Stimulated activated CD8-positive, alpha-beta memory T cell treated with anti-CD3 and anti-CD28 coated beads, Interleukin-4, amount 100 ng/mL, for 24 hours (primary cell): ENCODE measurements at places on chromosomes 3 and 15.

DNA sequence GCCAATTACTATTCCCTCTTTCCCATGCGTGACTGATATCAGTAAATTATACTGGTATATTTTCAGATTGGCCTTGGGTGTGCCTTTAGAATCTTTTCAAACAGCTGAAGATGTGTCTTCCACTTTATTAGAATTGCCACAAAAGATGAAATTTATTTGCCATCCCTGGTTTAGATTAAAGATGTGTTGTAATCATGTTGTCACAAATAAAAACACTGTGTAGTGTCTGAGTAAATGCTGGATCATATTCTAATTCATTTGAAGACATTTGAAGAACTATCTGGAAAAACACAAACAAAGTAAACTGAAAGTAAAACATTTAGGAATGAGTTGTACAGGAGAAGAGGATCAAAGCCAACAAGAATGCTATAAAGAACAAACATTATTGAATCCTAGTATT lies 339.7 kb upstream of the COL8A1 start:
- no peak for DNase-seq

- no peak for DNase-seq
Measured at GRCh38 chr3:121998030-121998580, 23.9 kb downstream of the ILDR1 start.

GRCh38 chr15:52352086-52352485 lies 56.5 kb upstream of the MYO5C start:
- no peak for DNase-seq

DNA sequence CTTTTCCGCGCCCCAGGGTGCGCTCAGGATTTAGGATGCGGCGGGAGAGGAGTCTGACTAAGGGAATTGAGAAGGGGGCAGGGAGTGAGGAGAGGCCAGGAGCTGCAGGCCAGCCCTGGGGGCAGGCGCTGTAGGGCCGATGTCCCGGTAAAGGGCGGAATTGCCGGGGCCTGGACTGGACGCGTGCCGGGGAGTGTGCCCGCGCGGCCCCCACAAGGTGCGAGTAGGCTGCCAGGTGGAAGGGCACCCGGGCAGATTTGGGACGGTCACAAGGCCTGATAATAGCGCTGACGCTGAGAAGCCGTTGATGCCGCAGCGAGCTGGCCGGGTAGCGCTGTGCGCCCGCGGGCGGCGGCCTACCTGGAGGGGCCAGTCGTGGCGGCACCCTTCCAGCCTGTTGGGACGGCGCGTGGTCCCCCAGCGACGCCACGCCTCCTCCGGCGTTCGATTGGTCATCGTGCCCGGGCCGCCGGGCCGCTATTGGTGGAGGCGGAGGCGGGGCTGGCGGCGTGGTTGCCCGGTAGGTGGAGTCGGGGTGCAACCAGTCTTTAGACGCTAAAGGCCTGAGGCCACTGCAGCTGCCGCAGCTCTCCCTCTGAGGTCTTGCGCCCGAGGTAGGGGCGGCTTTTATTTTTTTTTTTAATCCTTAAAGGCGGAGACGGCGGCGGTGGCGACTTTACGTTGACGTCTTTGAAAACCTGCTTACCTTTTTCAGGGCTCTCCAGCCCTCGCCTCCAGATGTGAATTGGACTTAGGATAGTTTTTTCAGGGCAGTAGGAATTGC lies 903 bp downstream of the SLC25A38 start:
- DNase-seq: peak; percentile 93

DNA sequence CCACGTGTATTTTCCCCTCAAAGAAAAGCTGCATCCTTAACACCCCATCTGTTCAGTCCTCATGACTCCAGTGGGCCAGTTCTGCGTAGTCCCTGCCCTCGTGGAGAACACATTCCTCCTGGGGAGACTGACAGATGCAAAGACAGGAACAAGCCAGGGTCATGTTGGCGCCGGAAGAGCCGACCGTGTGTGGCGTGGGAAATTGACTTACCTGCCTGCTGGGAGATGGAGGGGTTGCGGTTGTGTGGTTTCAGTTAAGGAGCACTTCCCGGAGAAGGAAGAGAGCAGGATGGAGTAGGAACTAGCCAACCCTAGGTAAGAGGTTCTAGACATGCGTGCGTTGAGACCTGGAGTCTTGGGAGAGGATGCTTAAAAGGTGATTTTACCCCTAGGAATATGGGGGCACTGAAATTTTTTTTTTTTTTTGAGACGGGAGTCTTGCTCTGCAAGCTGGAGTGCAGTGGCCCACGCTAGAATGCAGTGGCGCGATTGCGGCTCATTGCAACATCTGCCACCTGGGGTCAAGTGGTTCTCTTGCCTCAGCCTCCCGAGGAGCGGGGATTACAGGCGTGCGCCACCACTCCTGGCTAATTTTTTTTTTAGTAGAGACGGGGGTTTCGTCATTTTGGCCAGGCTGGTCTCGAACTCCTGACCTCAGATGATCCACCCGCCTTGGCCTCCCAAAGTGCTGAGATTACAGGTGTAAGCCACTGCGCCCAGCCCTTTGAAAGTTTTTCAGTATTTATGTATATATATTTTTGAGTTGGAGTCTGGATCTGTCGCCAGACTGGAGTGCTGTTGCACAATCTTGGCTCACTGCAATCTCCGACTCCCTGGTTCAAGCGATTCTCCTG lies 1.4 kb downstream of the VHL start:
- no peak for DNase-seq

- no peak for DNase-seq
Measured at GRCh38 chr3:116423374-116423773, 21.9 kb downstream of the LSAMP start.

GRCh38 chr3:143718463-143718862 lies 129.8 kb downstream of the SLC9A9 start:
- no peak for DNase-seq

- DNase-seq: no peak
Measured at GRCh38 chr15:63157891-63158431, 684 bp upstream of the RPS27L start.

GRCh38 chr3:52144034-52144795 lies 10.0 kb downstream of the POC1A start:
- DNase-seq: peak; percentile 78

- DNase-seq: no peak
Measured at GRCh38 chr15:57595011-57595866, 3.5 kb downstream of the MYZAP start.

- no peak for DNase-seq
Measured at GRCh38 chr3:14532691-14533456, 7.3 kb downstream of the GRIP2 start.

- DNase-seq: no peak
Measured at GRCh38 chr15:64389036-64389435, 1.4 kb downstream of the TRIP4 start.

- no peak for DNase-seq
Measured at GRCh38 chr3:80535286-80535685, 767.5 kb upstream of the ROBO1 start.

GRCh38 chr15:46080016-46080415 lies 445.2 kb downstream of the SQOR start:
- no peak for DNase-seq

GRCh38 chr15:65146438-65146837 lies 12.8 kb upstream of the PDCD7 start:
- DNase-seq: no peak

GRCh38 chr3:180680097-180680430 lies 775 bp upstream of the CCDC39 start:
- no peak for DNase-seq

DNA sequence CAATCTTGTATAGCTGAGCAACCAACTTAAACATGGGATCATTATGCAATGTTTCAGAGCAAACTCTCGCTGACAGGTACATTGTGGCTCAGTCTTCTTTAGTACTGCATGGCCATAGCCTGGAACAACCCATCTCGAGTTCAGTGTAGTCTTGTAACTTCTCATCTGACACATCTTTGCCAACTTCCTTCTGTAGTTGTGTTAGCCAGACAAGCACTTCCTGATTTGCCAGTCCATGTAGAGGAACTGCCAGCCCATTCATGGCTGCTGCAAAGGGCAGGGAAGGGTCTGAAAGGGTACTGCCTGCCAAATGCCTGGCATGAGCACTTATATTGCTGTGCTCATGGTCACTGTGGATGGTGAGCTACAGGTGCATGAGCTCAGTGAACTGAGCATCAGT lies 49.2 kb upstream of the CCDC54 start:
- no peak for DNase-seq

GRCh38 chr3:18238746-18239331 lies 186.3 kb downstream of the SATB1 start:
- no peak for DNase-seq

DNA sequence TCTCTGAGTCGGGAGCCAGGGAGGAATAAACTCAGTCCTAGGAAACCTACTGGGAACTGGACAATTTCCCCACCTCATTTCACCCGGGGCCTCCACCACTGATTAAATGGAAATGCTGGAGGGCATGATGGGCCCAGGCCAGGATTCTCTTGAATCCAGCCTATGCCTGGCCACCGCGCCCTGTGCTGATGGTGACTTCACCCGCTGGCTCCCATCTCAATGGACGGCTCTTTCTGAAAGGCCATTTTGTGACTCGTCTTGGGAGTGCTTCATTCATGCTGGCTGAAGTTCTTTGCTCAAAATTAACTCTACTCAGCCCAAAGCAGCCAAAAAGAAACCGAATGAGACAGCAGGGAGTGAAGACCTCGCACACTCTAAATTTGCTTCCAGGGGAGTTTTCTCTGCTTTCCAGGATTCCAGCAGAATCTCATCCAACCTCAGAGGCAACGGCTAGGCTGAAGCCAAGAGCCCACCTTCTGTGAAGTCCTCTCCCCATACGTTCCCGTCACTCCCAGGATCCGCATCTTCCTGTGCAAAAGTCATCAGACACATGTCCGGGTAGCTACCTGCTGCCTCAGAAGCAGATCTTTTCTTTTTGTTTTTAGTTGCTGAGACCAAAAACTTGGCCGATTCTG lies 266.0 kb upstream of the ICE2 start:
- DNase-seq: no peak

DNA sequence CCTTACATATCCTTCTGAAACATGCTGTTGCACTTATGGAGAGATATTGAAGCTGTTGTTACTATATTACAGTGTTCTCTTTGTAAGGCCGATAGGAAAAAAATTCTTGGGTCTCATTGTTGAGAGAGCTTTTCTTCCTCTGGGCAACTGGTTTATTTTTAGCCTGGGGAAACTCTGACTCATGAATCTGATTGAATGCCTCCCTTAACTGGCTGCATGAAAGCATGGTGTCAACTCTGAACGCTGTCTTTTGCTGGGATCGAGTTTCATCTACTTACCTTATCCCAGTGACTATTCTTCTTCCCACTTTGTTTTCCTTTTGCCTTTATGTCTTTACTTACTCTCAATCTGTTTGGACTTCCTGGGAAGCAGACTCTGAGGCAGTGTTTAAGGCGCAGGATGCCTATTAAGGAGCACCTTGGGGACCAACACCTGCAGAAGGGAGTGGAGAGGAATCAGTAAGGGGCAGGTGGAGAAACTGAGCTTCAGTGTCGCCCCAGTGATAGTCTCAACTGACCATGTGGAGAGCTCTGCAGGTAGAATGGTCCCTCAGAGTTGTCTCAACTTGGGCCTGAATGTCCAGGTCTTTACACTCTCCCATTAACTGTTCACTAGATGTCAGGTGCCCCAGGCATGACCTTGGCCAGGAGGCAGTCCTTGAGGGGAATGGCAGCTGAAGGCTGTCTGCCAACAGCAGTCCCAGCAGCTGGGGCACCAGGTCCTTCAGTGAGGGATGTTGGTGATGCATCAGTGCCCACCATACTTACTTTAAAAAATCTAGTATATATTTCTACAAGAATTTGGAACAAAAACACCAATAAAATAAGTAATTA lies 88.9 kb upstream of the CCNL1 start:
- no peak for DNase-seq

DNA sequence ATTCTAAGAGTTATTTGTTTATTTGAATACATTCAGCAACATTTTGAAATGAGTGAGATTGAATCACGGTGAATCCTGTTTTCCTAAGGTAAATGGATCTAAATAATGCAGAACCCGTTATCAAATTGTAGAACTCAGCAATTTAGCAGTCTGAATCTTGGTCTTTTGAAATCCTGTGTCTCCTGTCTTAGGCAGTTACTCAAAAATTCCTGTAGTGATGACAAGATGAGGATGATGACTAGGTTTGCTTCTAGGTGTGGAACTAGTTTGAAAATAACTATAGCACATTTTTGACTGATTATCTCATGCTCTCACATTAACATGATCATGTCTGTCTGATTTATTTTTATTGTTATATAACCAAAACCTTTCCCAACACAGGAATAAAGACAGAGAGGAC lies 115.0 kb downstream of the RAP2B start:
- DNase-seq: no peak

DNA sequence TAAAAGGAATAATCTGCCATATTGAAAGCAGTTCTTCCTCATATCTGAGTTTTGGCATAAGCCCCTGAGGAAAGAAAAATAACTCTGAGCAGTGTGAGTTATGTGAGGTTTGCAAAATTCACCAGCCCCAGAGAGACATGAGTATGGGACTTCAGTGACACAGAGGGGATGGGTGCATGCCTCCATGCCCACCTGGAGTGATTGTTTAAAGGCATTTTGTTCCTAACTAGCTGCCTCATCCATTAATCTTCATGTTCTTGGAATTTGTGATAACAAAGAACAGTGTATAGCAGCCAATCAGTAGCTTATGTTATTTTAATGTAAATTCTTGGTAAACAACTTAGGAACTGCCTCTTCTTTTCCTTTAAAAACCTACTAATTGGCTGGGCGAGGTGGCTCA lies 11.1 kb upstream of the ESYT3 start:
- no peak for DNase-seq
